ENCODE measurements at places on chromosomes 12 and 14.

DNA sequence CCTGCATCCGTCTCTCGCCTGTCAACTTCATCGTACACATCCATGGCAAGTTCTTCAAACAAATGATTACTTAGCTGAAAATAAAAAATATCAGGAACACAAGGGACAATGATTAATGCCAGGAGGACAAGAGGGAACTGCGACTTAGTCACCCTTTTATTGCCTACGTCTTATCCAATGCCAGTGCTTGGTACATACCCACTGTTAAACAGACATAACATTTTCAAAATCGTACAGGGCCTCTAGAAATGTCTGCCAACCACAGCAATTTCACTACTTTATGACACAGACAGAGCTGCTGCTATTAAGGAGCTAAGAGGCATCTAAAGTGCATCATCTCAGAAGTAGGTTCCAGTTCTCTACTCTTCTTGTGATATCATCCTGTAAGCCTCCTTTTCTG, 34.6 kb downstream of the GIT2 start:
- DNase-seq = no peak

DNA sequence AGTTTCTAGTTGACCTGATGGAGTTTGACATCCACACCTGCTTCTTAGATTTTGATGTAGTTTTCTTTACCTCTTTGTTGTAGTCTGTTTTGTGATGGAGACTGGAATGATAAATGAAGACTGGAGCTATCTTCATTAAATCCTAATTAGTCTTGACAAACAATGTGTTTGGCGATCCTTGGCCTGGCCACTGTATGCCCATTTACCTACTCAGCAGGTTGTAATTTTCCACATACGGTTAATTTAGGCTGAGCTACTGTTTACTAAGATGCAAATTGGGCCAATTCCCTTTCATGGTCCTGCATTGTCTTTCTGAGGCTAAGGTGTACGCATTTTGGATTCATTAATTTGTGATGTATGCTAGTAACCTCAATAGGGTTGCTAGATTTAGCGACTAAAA, at the start of gene TAS2R7:
TAS2R7 (minus strand) TSS at position 41 of the 400 bp plus-strand sequence. CDS start 57 bp downstream, outside the sequence.
- no peak for DNase-seq

DNA sequence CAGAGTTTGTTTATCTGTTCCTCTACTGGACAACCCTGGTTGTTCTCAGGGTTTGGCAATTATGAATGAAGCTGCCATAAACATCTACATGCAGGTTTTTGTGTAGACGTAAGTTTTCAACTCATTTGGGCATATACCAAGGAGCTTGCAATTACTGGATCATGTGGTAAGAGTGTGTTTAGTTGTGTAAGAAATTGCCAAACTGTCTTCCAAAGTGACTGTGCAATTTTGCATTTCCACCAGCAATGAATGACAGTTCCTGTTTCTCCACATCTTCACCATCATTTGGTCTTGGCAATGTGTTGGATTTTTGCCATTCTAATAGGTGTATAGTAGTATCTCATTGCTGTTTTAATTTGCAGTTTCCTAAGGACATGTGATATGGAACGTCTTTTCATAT, 39.8 kb upstream of the FBXO33 start:
- DNase-seq = no peak

DNA sequence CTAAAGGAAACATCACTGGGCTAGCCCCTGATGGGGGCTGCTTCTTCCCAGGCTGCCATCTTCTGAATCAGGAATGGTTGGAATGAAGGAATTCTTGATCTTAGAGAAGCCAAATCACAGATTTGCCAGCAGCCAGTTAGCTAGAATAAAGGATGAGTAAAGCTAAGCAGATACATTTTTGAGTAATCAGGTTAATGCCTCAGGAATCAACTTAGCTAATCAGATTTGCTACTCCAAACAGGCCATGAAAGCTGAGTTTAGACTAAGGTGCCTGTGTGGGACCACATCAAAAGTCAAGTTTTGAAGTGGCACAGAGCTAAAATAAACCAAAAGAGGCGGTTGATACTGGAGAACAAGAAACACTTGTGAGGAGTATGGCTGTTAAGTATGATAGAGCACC, 28.8 kb upstream of the LMO3 start:
- no peak for DNase-seq

- no peak for DNase-seq
Measured at GRCh38 chr12:4049298-4050080, 176.3 kb upstream of the PARP11 start.

- no peak for DNase-seq
Measured at GRCh38 chr12:121632069-121632970, 6.0 kb downstream of the ORAI1 start.

DNA sequence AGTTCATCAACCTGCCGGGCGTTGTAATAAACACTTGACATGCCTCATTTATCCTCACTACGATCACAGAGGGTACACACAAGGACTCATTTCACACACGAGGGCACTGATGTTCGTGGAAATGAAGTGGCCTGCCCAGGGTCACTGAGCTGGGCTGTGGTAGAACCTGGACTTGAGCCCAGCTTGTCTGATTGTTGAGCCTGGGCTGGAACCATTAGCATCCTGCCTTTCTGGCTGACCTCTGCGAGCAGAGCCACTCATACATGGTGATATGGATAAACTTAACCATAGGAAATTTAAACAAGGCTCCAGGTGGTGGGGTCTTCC, 16.6 kb upstream of the JDP2 start:
- no peak for DNase-seq

DNA sequence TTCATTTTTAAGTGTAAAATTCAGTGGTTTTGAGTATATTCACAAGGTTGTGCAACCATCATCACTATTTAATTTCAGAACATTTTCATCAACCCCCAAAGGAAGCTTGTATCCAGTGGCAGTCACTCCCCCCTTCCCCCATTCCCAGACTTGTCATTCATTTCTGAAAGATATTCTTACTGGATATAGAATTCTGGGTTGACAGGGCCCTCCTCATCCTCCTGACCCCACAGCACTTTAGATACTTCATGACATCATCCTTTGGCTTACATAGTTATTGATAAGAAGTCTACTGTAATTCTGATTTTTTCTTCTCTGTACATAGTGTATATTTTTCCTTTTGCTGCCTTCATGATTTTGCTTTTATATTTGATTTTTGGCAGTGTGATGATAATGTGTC, 8.8 kb upstream of the ADGRD1 start:
- no peak for DNase-seq

DNA sequence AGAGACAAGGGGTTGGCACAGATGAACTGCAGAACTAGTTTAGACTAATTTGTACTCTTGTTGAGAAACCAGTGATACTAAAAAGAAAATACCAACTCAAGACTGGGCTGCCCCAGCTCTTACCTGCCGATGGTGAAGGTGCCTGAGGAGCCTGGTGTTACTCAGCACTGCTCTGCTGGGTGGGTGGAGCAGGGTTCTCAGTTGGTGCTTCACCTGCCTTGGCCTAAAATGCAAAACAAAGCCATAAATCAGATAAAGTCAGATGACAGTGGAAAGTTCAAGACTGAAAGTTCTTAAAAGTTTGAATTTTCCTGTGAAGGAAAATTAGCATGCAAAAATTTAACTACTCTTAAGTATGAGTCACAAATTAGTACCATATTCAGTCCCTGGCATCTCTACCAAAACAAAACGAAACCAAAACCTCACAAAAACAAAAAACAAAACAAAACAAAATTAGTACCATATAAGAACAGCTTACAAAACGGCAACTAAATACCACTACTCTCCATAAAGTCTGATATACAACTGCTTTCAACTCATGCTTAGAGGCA, 21.9 kb downstream of the YBX3 start:
- DNase-seq = no peak

- DNase-seq = no peak
Measured at GRCh38 chr14:73678698-73679097, 33.9 kb downstream of the DNAL1 start.

DNA sequence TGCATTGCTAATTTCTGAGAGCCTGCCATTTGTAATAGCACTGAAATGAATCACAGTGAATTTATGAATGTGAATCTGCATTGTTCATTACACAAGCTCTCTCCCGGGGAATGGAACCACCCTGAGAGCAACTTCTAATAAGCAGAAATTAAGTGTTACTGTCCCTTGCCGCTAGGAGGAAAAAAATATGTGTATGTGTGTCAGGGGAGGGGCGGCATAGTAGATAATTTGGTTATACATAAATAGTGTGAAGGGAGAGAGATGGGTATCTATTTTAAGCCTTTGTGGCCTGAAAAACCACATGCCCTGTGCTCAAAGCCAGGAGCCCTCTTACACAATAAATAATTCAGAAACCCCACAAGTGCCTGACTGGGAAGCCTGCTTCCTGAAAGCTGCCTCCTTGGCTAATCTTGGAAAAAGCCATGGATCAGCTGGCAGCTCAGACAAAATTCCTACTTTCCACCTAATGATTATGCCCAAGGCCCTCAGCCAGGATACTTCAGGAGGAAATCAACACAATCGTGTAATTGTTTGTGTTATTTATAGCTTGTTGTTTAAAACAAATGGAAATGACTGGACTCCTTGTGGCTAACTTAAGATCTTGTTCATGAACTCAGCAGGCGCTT, 366.2 kb upstream of the KITLG start:
- DNase-seq = no peak

- DNase-seq = no peak
Measured at GRCh38 chr12:111429828-111430432, 24.2 kb downstream of the SH2B3 start.

- no peak for DNase-seq
Measured at GRCh38 chr12:79421236-79421740, 269.5 kb downstream of the PAWR start.

GRCh38 chr12:4388662-4389061, 9.2 kb upstream of the FGF23 start:
- no peak for DNase-seq

- peak; percentile 69 for DNase-seq
Measured at GRCh38 chr12:34406228-34406995, 384.1 kb downstream of the ALG10 start.

- DNase-seq = no peak
Measured at GRCh38 chr12:69022674-69023073, 89.7 kb upstream of the CPM start.

- peak; percentile 55 for DNase-seq
Measured at GRCh38 chr14:76769636-76770292, 8.5 kb downstream of the VASH1 start.

DNA sequence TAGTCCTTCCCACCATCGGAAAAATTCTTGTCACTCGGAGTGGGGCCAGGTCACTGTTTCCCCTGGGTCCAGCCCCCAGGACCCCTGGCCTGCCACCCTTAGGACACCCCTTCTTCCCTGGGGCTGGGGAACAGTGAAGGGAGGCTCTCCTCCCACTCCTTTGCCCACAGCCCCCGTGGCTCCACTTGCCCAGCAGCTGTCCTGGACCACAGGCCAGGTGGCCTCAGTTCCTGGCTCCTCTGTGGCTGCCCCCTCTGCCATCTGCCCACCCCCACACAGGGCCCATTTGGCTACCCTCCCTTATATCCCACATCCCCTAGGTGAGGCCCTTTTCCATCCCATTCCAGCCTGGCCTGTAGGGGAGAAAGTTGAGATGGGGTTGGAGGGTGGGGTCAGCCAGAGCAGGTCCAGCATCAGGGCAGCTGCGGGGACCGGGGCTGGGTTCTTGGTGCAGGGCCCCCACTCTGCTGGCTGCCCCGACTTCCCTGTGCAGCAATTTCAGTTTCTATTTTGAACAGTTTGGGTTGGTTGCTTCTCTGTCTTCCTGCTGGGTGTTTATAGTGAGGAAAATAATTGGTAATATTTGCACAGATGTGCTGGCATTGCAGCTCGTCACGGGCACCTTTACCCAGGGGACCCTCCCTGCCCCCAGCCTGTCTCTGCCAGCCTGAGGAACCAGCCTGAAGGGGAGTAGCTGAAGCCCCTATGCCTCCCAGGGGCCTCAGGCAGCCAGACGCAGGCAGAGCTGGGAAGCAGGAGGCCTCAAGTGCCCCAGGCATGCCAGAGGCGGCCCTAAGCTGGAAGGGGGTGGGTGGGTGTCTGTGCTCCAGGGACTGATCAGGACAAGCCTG, 23.4 kb downstream of the SYNDIG1L start:
- peak; percentile 64 for DNase-seq

GRCh38 chr14:73258845-73259611, 21.7 kb downstream of the PAPLN start:
- DNase-seq = peak; percentile 87

GRCh38 chr14:47730296-47730695, 54.9 kb upstream of the MDGA2 start:
- no peak for DNase-seq

DNA sequence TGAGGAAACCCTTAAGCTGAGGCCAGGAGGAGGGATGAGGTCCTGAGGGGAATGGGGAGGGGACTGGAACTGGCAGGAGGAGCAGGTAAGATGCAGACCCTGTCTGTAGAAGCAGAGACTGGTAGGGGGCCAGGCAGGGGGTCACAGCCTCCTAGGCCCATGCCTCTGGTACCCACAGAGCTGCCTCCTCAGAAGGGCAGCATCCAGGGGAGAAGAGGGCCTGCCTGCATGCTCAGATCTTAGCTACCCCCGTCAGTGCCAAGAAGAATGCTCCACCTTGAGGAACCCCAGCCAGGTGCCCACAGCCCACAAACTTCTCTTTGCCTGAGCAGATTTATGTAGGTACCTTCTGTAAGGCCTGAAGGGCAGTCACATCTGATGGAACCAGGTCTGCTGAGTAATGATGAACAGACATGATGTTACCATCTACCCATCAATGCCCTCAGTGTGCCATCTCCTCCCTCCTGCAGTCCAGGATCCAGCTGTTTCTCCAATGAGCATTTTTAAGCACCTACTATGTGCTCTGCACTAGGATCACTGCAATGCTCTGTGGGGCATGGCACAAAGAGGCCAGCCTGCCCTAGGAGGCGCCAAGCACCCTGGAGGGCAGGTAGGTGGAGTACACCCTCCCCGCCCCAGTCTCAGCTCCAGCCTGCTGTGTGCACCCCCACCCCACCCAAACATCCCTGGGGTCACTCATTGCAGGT, 24.8 kb upstream of the ZFP36L1 start:
- no peak for DNase-seq

GRCh38 chr12:109961201-109961600, 35.0 kb downstream of the GIT2 start:
- no peak for DNase-seq

GRCh38 chr12:26102953-26103352, 21.9 kb downstream of the BHLHE41 start:
- DNase-seq = no peak

GRCh38 chr14:37708481-37708880, 113.1 kb downstream of the TTC6 start:
- no peak for DNase-seq

- peak; percentile 91 for DNase-seq
Measured at GRCh38 chr14:76761136-76761959, at the start of gene VASH1. Gene VASH1 (plus strand): TSS chr14:76761468. CDS start chr14:76762822, 1,354 bp downstream.

DNA sequence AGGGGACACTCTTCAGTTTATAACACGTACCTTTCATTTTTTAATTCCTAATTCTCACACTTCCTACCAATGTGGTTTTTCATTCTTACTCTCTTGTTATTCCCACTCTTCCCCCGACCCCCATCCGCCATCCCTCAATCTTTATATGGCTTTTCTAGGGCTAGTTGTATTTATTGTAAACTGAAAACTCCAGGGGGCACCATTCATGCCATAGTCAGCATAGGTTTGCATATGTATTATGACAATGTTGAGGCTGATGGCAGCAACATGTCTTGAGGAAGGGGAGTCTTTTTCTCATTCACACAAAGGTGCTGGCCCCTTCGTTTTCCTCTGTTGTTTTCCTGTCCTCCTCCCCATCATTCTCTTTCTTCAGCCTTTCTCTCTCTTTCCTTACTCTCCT, 27.7 kb upstream of the LTA4H start:
- DNase-seq = no peak

GRCh38 chr14:70897464-70897863, 9.8 kb upstream of the PCNX1 start:
- no peak for DNase-seq

Measured in mesenteric fat pad (tissue), 1 donor.